ENCODE measurements at places on chromosomes 16 and 17. TPM values are rescaled to one million over a fixed set of nuclear protein-coding genes. Genes with fewer than 3 reads are reported as not detected.

The CIAO3 gene
- 29.0 TPM for total RNA-seq

The SCGB1C2 gene
- not detected for total RNA-seq

The PNMT gene
- total RNA-seq = 0.53 TPM

The FADS6 gene
- 0.03 TPM for total RNA-seq

All from A549 treated with dexamethasone at 1 μM for 4 hours (cell line).